Activated CD4-positive, alpha-beta T cell treated with anti-CD3 and anti-CD28 coated beads, Interleukin-2, amount 50 U/mL, for 24 hours (primary cell): ENCODE measurements at places on chromosomes 1 and 21.

- no peak for DNase-seq
Observed at GRCh38 chr1:201769966-201770365, 59.0 kb upstream of the IPO9 start.

DNA sequence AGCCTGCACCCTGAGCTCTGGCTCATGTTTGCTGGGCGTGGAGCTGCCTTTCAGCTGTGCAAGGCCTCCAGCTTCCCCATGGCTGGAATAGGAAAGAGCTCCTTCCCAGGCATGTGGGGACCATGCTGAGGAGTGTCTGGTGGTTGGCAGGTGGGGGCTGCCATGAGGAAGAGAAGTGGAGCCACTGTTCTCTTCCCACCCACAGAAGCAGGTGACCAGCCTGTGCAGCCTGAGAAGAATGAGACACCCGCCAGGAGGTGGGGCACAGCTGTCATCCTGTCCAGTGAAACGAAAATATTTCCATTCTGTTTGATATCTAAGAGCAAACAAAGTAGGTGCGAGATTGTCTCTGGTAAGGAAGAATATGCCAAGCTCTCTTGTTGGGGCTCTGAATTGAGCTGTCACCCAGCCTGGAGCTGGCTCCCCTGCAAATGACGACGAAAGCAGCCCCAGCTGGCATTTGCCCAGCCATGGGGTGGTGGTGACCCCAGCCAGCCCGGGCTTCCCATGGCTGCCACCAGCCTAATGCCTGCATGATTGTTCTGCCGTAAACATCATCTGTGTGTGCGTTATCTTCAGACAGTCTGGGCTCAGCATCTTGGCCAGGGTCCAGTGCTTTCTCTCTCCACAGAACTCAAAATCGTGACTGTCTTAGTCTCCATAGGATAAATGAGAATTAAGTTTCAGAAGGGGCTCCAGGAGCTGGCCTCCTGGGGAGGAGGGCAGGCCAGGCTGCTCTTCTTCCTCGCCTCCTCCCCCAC is 429.8 kb upstream of the VAMP3 start:
- DNase-seq = no peak

DNA sequence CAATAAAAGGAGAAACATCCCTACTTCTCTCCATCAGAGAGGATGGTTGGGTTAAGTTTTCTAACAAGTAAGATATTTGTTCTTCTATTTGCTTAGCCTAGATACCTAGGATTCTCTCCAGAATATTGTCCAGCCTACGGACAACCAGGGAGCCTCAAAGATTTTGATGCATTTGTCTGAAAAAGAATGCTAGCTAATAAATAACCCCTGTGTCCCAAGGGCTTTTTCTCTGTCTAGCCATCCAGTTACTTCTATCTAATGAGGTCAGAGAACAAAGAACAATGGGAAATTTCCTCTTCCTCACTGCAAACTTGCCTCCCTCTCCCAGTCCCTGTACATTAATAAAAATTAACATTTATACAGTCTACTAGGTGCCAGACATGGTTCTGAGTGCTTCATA is 810 bp downstream of the RGS5 start:
- no peak for DNase-seq

DNA sequence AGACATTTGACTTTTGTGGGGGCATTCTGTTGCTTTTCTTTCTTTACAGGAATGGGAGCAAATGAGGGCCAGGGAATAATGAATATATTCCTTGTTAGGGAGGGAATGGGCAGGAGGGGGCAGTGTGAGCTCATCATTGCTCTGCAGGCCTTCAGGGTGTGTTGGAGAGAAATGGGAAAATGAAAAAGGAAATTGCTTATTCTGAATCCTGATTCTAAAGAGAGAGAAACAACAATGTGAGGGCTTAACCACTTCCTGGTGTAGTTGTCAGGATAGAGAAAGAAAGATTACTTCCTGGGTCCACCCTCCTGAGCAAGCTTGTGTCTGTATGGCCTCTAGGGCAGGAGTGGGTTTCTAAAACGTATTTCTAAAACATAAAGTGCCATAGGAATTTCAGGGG is 28.3 kb downstream of the VANGL2 start:
- DNase-seq = no peak

- DNase-seq = no peak
Observed at GRCh38 chr1:187922255-187922654, 1093.5 kb downstream of the PLA2G4A start.

DNA sequence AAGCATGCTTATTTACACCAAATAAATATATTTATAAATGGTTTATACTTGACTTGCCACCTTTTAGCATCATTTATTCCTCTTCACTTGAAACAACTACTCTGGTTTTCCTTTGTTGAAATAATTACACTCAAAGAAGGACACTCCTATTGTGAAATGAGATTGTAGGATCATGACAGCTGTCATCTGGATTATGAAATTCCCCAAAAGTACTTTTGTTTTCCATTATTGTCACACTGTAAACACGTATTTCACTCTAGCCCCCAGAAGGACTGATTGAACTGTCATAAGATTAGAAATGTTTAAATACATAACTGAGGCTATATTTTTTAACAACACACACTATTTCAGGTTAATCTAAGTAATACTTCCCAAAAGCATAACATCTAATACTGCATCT is 593.8 kb downstream of the LRRIQ3 start:
- DNase-seq = no peak

GRCh38 chr1:197441999-197442414 is 174.0 kb downstream of the CRB1 start:
- DNase-seq = no peak

DNA sequence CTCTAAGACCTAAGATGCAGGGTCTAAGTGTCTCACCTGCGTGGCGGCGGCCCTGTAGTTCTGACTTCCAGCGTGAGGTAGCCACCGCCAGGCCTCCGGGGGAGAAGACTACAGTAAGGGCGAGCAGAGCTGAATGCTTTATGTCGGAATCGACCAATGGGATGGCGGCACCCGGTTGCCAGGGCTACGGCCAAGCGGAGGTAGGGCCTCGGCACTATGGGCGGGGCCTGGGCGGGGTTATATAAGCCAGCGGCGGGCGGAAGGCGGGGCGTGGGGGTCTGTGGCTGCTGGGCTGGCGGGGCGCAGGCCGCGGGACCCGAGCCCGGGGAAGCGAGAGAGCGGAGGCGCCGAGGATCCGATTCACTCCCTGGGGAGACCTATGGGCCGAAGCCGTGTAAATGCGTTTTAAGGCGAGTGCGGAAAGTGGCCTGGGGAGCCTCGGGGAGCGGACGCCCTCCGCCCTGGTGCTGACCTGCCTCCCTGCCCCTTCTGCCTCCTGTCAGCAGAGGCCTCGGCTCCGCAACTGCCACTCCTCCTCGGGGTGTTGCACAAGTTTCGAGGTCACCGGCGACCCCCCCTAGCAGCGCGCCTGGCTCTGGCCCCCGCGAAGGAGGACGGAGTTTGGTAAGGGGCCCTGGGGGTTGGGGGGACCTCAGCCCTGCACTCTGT is at the start of gene AZIN2:
Gene AZIN2, plus strand, starts transcription at position 269 of the 669 bp plus-strand sequence. CDS start 1,097 bp downstream, outside the sequence.
- peak; percentile 94 for DNase-seq

GRCh38 chr1:94954263-94955220 is 27.6 kb upstream of the CNN3 start:
- DNase-seq = no peak

GRCh38 chr1:204818998-204819397 is 51.7 kb upstream of the NFASC start:
- no peak for DNase-seq

- no peak for DNase-seq
Observed at GRCh38 chr1:206744683-206745082, 25.9 kb upstream of the IL19 start.

DNA sequence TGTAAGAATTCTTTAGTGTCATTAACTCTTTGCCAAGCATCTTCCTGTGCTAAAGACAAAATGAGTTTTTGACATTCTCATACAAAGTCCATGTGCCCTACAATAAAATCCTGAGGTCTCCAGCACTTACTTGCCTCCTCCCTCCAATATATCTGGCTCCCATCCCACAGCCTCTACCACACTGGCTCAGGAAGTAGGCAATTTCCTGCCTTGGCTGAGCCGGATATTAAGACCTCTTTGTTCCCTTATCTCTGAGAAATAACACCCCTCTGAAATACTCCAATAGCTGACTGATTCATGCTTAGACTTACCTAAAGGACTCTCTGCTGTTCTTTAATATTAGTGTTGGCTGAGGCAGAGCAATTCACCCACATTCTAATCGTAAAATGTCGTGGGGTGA is 37.6 kb upstream of the GORAB start:
- DNase-seq = no peak

GRCh38 chr1:96360036-96360795 is 361.4 kb upstream of the PTBP2 start:
- DNase-seq = no peak

DNA sequence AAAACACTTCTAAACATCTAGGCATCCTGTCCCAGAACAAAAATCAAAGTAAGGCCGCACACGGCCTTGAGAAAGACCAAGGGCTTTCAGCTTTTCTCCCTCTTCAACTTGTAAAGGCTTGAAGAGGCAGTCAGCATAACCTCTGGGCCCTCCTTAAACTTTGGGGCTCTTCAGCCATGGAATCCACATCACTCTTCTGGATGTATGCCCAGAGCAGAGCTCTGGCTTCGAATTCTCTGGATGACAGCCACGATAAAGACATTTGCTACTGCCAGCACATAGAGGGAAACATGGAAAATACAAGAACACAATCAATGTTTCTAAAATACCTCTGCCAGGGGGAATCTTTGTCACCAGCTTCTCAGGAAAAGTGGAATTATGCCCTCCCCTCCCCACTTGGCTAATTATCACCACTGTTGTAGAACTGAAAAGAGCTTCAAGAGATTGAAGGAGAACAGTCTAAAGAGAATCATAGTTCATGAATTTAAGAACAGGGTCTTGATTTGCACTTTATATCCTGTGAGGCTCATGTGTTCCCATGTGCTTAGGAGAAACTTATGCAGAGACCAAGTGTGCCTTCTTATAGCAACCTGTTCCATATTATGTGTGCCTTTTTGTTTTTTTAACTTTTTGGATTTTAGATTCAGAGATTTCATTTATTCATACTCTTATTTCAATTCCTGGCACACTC is 39.0 kb upstream of the DPT start:
- no peak for DNase-seq

DNA sequence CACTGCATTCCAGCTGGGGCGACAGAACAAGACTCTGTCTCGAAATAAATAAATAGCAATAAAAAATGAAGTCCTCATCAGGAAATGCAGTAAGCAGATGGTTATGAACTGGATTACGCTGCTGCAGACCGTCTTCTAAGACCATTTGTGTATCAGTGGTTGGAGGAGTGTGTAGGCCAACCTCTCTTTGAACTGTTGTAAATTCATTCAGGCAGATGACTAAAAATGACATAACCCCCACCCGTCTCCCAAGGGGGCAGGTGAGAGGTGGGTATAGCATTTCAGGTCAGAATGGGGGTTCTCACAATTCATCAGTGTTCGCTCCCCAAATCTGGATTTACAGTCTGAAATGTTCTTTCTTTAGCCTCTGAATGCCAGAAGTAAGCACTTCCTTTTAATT is 177.3 kb downstream of the KIF26B start:
- no peak for DNase-seq

- DNase-seq = no peak
Observed at GRCh38 chr1:65149351-65150107, 1.5 kb downstream of the AK4 start.

- DNase-seq = no peak
Observed at GRCh38 chr1:232986527-232986922, 36.1 kb downstream of the NTPCR start.

DNA sequence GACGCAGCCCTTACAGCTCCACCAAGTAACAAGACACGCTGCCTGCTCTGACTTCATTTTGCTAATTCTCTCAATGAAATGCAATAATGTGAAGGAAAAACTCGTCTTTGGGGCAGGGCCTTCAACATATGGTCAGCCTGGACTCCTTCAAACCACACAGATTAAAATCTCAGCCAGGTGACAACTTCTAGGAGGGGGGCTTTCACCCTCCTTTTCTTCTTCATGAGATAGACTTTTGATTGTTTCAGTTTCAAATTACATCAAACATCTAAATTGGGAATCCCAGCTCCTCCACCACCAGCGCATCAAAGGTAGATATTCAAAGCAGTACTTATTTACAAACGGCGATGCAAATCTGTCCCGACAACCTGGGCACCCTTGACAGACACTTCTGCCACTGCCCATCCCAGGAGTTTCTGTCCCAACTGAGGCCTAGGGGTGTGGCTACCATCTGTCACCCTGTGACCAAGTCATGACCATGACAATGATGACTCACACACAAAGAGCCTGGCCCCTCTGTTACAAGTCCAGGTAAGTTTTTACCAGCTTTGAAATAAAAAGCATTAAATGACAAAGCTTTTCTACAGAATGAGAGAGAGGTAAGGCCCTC is 29.7 kb downstream of the SSBP3 start:
- DNase-seq = peak; percentile 21

GRCh38 chr1:9888886-9889285 is 21.2 kb downstream of the CTNNBIP1 start:
- DNase-seq = no peak

DNA sequence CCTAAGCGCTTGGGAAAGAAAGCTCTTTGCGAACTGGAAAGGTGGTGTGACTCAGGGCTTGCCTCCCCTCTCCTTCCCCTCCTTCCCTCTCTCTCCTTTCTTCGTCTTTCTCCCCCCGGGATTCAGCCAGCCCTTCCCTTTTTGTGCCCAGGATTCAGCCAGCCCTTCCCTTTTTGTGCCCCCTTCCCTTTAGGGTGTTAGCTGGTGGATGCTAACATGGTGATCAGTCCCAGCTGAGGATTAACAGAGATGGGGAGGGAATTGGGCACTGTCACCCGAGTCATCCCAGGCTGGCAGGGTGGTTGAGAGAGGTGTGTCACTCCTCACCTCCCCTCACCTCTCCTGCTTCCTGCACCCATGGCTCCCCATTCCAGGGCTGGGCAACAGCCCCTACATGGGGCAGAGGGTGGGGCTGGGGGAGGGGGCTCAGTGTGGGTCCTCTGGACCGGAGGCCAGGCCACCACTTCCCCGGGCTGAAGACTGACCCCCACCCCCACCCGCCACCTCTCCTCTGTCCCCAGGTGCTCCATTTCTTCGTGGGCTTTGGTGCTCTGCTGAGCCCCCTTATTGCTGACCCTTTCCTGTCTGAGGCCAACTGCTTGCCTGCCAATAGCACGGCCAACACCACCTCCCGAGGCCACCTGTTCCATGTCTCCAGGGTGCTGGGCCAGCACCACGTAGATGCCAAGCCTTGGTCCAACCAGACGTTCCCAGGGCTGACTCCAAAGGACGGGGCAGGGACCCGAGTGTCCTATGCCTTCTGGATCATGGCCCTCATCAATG is 51.5 kb downstream of the ELK4 start:
- DNase-seq = no peak

GRCh38 chr1:163131981-163132380 is 62.8 kb downstream of the RGS4 start:
- no peak for DNase-seq

DNA sequence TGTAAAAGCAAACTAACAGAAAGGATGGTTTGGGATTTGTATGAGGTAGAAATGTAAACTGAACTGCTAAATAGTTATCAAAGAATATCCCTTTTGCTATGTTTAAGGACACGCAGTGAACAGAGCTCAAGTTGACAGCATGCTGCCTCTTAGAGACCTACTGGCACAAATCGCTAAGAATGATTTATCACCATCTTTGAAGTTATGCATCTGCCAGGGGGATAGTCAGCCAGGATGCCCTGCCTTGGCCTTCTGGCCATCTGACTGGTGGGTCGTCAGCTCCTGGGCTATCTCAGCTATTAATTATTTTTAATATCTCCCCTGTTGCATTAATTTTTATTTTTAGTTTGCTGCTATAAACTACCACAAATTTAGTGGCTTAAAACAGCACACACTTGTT is 334.8 kb upstream of the KAZN start:
- no peak for DNase-seq
